ENCODE measurements at places on chromosomes 12 and 14.

GRCh38 chr14:99887407-99887806 lies 94.2 kb downstream of the EML1 start:
- DNase-seq: no peak

DNA sequence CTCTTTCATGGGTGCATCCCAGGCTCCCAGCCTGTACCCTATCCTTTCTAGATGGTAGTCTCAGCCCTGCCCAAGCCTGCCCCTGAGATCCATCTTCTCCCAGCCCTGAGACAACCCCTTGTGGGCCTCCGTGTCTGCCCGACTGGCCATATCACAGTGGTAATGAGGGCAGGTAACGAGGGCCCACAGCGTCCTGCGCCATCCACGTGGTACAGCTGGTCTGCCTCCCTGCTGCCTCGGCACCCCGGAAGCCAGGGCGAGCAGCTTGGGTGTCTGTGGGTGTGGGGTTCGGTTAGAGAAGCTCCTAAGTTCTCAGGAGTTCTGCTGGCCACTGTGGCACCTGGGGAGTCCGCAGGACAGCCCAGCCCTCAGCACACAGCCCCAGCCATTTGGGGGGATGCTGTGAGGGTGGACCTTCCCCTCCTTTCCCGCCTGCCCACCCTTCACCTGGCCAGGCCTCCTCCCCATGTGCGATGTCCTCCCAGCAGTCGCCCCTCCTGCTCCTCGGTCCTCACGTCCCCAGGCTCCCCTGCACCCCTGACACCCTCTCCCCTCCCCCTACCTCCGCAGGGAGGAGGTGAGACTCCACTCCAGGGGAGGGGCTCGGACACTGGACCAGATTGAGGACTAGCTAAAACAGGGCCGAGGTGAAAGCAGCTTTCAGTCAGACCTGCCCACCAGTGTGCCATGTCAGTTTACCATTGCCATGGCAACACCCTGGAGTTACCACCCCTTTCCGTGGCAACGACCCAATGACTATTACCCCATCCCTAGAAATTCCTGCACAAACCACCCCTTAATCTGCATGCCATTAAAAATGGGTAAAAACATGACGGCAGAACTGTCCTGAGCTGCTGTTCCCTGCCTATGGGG lies 69.0 kb downstream of the KIF26A start:
- DNase-seq: no peak

DNA sequence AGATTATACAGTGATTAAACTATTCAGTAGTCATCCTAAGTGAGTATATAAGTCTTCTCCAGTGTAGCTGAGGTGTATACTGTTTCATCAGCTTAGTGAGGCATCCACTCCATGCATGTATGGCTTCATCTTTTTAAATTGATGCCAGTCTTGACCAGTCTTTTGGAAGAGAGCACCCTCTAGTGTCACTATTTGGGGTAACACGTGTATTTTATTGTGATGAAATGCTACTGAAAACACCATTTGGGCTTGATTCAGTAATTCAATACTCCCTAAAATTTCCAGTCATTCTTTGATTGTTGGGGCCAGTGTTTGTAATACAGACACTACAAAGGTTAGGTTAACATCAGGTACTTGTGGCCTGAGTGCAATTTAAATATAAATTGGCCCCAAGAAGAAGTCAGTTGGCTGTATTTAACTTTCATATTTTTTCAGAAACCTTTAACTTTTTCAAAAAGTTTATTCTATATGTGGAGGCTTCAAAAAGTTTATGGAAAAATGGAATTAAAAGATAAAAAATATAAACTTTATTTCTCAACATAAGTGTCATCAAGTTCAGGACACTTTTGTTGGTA lies 35.3 kb downstream of the MIPOL1 start:
- DNase-seq: no peak

GRCh38 chr12:81888106-81888740 lies 129.1 kb upstream of the PPFIA2 start:
- DNase-seq: no peak

DNA sequence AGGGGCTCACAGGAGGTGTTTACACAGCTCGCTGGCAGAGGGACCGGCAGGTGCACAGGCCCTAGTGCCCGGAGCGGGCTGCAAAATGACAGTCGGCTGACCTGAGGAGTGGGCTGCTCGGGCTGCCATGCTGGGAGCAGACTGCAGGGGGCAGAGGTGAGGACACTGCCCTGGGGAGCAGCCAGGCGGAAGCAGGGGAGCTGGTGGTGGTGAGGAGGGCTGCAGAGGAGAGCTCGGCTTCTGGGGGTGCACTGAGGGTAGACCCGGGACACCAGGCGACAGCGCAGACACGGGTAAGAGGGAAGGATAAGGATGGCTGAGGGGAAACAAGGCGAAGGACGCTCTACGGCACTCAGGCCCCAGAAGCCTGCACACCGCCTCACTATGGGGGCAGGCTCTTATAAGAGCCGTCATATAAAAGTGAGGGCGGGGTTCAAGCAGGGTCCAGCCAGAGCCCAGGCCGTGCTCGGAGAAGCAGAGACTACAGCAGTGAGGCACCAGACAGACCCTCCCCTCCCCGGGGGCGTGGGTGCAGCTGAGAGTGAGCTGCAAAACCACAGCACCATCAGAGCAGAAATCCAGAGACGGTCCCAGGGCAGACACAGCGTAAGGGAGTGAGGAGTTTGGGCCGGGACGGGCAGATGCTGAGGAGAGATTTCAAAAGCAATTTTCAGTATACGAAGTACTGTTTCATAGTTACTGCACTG lies 62.5 kb downstream of the CCDC88C start:
- no peak for DNase-seq

DNA sequence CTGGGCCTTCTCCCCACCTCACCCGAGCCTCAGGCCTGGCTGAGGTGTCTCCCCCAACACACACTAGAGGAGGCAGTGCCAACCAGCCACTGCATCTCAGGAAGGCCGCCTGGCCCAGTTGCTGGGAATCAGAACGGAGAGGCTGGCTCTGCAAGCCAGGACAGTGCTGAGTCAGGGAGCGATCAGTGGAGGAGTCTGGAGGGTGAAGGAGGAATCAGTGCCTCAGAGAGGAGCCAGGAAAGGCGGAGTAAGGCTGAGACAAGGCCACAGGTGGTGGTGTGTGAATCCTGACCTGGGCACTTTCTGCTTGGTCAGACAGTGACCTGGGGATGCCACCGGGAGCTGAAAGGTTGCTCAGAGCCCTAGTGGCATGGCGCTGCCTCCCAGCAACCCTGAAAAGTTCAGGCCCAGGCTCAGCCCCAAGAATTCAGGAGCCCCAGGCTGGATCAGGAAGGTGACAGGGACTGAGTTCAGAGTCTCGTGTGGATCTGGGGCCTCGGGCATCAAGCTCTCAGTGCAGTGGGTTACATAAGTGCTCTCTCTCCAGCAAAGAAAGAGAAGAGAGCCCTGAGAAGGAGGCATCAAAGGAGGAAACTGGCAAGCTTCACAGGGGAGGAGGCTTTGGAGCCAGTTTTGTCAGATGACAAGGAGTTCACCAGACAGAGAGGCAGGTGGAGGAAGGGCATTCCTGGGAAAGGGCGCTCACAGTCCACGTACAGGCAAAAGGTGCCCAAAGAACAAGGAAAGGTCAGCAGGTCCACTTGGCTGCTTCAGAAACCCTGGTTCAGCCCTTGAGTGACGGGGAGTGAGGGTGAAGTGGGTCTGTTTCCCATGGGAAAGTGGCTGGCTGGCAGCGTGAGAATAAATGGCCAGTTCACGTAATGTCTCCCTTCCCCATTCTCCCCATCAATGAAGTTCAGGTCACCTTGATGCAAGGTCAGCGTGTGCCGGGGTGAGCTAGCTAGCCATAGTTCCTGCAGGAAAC lies 87.8 kb downstream of the ZFP36L1 start:
- no peak for DNase-seq

GRCh38 chr14:71698027-71698426 lies 234.2 kb upstream of the RGS6 start:
- no peak for DNase-seq

GRCh38 chr14:99716091-99716849 lies 32.2 kb downstream of the CYP46A1 start:
- DNase-seq: no peak

DNA sequence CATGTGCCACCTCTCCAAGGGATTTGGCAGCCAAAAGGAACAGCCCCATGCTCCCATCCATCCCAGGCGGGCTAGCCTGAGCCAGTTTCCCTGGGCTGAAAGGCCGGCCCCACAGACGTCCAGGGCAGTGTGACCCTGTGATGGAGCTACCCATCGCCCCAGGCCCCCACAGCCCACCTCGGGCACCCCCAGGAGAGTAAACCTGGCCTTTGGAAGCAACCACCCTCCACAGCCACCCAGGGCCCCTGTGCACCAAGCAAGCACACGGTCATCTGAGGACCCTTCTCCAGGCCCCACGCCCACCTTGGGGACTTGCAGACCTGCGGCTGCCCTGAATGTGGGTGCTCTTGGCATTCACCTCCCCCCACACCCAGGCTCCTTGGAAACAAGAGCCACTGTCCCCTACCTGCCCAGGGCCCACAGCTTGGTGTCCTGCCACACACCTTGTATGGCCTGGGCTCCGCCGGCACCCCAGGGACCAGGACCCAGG lies 8.4 kb downstream of the AHNAK2 start:
- no peak for DNase-seq

DNA sequence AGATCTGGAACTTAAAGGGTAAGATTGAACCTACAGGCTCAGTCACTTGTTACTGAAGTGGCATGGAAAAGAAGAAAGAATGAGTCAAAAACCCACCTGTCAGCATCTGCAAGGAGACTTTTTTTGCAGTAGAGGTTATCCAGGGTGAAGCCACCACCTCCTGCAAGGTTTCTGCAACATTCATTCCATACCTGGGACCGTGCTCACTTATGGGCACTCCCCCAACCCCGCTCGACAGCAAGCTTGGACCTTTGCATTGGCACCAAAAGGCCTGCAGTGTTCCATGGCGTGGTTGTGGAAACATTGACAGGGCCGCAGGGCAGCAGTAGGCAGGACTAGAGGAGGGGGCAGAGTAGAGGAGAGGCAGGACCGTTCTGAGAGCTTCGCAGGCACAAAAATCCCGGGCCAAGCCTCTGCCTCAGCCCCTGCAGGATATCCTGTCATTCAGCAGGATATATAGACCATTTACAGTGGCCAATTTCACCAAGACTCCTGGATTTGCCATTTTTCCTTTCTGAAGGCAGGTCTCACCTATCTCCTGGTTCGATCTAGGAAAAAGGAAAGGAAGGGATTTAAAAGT lies at the start of gene STAB2:
Gene STAB2 (plus strand): TSS at position 483 of the 580 bp plus-strand sequence. CDS start 204 bp downstream, outside the sequence.
- DNase-seq: no peak

DNA sequence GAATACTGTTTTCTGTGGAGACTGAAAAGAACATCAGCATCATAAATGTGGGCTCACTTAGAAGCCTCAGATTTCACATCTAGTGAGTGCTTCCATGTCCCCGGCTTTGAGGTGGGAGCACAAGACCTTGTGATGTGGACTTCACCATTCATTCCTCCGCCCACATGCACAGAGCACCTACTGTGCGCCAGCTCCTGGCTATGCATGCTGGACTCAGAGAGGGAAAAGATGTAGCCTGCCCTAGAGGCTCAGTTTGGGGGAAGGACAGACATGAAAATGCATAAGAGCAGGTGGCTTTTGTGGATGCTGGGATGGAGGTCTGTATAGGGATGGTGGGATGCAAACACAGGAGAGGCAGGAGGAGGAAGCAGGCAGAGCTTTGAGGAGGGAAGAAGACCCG lies 65.0 kb downstream of the SERPINA3 start:
- DNase-seq: no peak

DNA sequence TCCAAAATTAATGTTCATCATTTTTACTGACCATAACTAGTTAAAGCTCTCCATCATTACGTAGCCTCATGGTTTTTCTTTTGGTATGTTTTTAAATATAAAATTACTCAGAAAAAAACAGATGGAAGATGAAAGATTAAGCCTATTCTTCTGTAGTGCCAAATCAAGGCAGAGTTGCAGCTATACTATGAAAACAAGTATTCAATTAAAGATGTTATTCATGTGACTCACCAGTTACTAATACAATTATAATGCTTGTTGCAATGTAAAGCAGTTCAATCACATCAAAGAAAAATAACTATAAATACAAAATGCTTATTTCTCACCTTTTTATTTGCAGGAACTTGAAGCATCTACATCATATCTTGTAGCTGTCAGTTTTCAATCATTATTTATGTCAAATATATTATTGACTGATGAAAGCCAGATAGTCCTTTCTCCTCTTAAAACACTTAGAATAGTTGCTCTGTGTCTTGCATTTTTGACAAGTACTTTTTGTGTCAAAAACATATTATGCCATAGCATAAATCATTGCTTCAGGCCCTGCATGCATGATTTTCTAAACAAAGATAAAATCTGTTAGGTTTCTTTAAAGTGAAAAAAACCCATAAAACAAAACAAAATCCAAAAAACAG lies 36.0 kb upstream of the TRHDE start:
- DNase-seq: no peak

- no peak for DNase-seq
Observed at GRCh38 chr14:62077676-62078261, 315.5 kb downstream of the SNAPC1 start.

DNA sequence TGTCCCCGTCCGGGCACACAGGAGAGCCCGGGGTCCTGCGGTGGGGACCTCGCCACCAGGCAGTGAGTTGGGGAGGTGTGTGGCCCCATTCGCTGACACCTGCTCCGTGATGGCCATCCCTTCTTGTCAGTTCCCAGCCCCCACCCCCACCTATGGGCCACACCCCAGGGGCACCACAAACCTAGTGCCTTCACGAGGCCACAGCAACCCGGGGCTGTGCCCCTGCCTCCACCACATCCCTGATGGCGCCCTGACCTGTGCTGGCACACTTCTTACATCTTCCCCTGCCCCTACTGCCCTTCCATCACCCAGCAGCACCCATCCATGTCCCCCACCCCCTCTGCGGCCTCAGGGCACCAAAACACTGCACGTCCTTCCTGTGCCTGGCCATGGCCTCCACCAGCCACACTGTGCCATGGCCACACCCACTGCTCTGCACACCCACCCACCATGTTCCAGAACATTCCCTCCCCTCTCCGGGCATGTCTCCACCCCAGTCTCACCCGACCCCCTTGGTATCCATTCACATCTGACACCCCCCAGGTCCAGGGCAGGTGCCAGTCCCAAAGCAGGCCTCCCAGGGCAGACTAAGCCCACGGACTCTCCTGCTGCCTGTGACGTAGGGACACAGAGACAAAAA lies 24.4 kb downstream of the JAG2 start:
- no peak for DNase-seq

- DNase-seq: no peak
Observed at GRCh38 chr14:104266631-104267575, 128.5 kb downstream of the KIF26A start.

GRCh38 chr12:20547816-20548575 lies 147.1 kb upstream of the SLCO1C1 start:
- DNase-seq: no peak

GRCh38 chr14:59358102-59358501 lies 107.1 kb downstream of the GPR135 start:
- DNase-seq: no peak

GRCh38 chr12:68349220-68349621 lies 17.1 kb upstream of the MDM1 start:
- no peak for DNase-seq

- DNase-seq: peak; percentile 31
Observed at GRCh38 chr12:2341871-2342270, 289.1 kb downstream of the CACNA1C start.

GRCh38 chr12:65450625-65451024 lies 172.1 kb downstream of the MSRB3 start:
- no peak for DNase-seq

Data from T1000 (cell line).